ENCODE measurements at places on chromosomes 11 and 22. TPM values are rescaled to one million over a fixed set of nuclear protein-coding genes. Genes with fewer than 3 reads are reported as not detected.

The RTN3 gene
- total RNA-seq, result 31.2 TPM

The VSTM5 gene
- total RNA-seq, result 0.36 TPM

The SAC3D1 gene
- 2.9 TPM for total RNA-seq

The PTPRCAP gene
- total RNA-seq, result not detected

The ADAMTS15 gene
- 3.1 TPM for total RNA-seq

The OR4A16 gene
- total RNA-seq, result not detected

The TRAPPC4 gene
- total RNA-seq, result 151 TPM

The CD3G gene
- not detected for total RNA-seq

The MS4A3 gene
- total RNA-seq, result not detected

The H19 gene
- not detected for total RNA-seq

The OR8B2 gene
- not detected for total RNA-seq

The CCDC89 gene
- 9.4 TPM for total RNA-seq

The OR52H1 gene
- 0.28 TPM for total RNA-seq

The ACTN3 gene
- under 0.01 TPM for total RNA-seq

The MMP12 gene
- total RNA-seq, result not detected

The NPAS4 gene
- total RNA-seq, result under 0.01 TPM

The OLFML1 gene
- total RNA-seq, result 0.18 TPM

The CREB3L1 gene
- total RNA-seq, result 10.0 TPM

The TESMIN gene
- total RNA-seq, result 0.56 TPM

The SLCO2B1 gene
- not detected for total RNA-seq

The ZP1 gene
- 0.28 TPM for total RNA-seq

The PNPLA3 gene
- total RNA-seq, result 3.3 TPM

The CDCA5 gene
- 9.1 TPM for total RNA-seq

The ENDOD1 gene
- 20.6 TPM for total RNA-seq

The CEND1 gene
- 0.90 TPM for total RNA-seq

The TSGA10IP gene
- total RNA-seq, result not detected

The TRIM49 gene
- total RNA-seq, result not detected

The YAP1 gene
- total RNA-seq, result 251 TPM

The OR10AG1 gene
- total RNA-seq, result not detected

The HTR3A gene
- not detected for total RNA-seq

The OR10A2 gene
- not detected for total RNA-seq

Data from IMR-90 (cell line).